ENCODE measurements at places on chromosomes 4 and X. TPM values are rescaled to one million over a fixed set of nuclear protein-coding genes. Genes with fewer than 3 reads are reported as not detected.

The KCNIP4 gene
- not detected for total RNA-seq

The SYTL4 gene
- 5.4 TPM for total RNA-seq

The F11 gene
- total RNA-seq: not detected

The SLC26A1 gene
- total RNA-seq: not detected

The PABPC5 gene
- total RNA-seq: 1.9 TPM

The PRR32 gene
- total RNA-seq: not detected

The GPR173 gene
- total RNA-seq: 0.18 TPM

The AR gene
- total RNA-seq: 1.3 TPM

The DTHD1 gene
- 0.19 TPM for total RNA-seq

The HTN3 gene
- total RNA-seq: not detected

The MCF2 gene
- total RNA-seq: not detected

The DSPP gene
- total RNA-seq: 0.09 TPM

The MAGEC1 gene
- total RNA-seq: not detected

The NR3C2 gene
- total RNA-seq: 1.2 TPM

The REST gene
- total RNA-seq: 19.3 TPM

The MAGEA8 gene
- not detected for total RNA-seq

The PPARGC1A gene
- total RNA-seq: 1.2 TPM

The AKAP4 gene
- not detected for total RNA-seq

The PAGE2B gene
- total RNA-seq: not detected

The SLC38A5 gene
- total RNA-seq: 24.6 TPM

The FREM3 gene
- not detected for total RNA-seq

The SRPX2 gene
- 22.6 TPM for total RNA-seq

The STATH gene
- total RNA-seq: not detected

The TRIM61 gene
- total RNA-seq: not detected

The GUCY1A1 gene
- 2.4 TPM for total RNA-seq

The BEND2 gene
- total RNA-seq: not detected

All from esophagus squamous epithelium (tissue), 5 donors.